ENCODE measurements at places on chromosomes 12 and 14.

DNA sequence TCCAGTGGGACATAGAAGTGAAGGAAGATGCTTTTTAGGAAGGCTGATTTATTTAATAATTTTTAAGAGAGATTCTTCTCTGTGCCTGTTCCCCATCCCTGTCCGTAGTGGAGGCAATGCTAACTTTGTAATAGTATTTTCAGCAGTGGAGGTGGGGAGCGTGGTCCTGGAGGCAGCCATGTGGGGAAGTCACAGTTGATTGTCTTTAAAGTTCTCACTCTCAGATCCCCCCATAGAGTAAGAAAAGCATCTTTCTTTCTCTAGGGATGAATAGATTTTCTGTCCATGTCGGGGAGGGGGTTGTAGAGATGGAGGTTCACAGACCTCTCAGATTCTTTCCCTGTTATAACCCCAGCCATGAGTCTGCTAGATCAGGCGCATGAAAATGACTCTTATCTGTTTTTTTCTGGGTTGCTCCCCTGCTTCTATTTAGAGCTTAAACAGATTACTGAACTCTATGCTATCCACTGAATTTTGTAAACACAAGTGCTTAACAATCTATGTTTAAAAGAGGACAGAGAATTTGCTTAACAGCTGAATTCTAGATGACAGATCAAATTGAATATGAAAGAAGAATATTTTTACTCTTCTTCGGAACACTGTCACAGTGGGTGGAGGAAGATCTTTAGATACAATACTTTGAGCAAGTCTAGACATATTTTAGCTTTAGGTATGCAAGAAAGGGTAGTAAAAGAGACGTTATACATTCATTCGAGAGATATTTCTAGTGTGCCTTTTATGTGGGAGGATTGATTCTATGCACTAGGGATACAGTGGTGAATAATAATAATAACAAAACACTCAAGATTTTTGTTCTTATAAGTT, 25.3 kb downstream of the TMEM117 start:
- DNase-seq: no peak

DNA sequence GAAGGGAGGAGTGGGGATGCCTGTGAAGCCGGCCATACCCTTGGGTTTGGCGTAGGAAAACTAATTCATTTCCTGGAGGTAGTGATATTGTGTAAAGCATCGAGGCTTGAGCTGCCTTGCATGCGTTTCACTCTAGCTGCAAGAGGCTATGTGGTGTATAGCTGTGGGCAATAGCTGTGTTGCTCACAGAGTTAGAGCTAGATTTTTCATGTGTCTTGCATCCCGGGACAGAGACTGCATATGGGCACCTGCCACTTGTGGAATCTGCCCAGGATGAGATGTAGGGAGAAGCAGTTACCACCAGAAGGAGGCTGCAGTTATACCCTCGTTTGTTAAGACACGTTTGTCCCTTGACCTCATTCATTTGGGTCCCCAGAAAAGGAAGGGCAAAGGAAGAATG, 106.7 kb downstream of the KTN1 start:
- no peak for DNase-seq

DNA sequence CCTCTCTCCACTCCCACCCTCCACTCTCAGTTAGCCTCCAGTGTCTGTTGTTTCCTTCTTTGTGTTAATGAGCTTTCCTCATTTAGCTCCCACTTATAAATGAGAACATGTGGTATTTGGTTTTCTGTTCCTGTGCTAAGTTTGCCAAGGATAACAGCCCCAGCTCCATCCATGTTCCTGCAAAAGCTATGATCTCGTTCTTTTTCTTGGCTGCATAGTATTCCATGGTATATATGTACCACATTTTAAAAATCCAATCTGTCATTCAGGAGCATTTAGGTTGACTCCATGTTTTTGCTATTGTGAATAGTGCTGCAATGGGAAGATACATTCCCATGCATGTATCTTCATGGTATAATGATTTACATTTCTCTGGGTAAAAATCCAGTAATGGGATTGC, 2.8 kb upstream of the WASHC4 start:
- DNase-seq: no peak

GRCh38 chr12:31687101-31687527, 27.6 kb downstream of the ETFBKMT start:
- no peak for DNase-seq

DNA sequence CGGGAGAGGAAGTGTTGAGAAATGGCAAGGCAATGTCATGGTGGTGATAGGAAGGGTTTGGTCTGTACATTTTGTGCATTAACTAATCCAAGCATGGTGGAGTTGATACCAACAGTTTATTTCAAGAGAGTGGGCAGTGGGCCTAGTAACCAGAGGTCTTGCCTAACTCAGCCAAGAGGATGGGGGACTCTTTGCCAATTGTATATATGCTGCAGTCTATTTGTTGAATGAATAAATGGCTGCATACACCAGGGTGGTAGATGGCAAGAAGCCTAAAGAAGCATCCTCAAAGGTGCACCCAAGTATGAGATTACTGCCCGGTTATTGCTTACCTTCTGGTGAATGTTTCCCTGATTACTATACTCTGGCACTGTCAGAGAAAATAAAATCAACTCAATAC, 295.9 kb downstream of the ITPR2 start:
- DNase-seq: no peak

Measured in T-helper 22 cell (primary cell).